ENCODE measurements at places on chromosomes 6 and 20. TPM values are rescaled to one million over a fixed set of nuclear protein-coding genes. Genes with fewer than 3 reads are reported as not detected.
A peak's percentile ranks its signal among the peaks of the same experiment; 100 is the strongest.

The GSTA1 gene
- total RNA-seq = not detected

The LY6G6C gene
- total RNA-seq = not detected

The GJA10 gene
- total RNA-seq = not detected

The RIMS4 gene
- total RNA-seq = not detected

The TRERF1 gene
- total RNA-seq = 1.3 TPM

The GPR31 gene
- not detected for total RNA-seq

The GFOD1 gene
- total RNA-seq = 1.7 TPM

The CDC5L gene
- total RNA-seq = 45.2 TPM

The FAXC gene
- total RNA-seq = 7.4 TPM

The PPP1R3G gene
- total RNA-seq = 0.71 TPM

The GNRH2 gene
- total RNA-seq = not detected

DNA sequence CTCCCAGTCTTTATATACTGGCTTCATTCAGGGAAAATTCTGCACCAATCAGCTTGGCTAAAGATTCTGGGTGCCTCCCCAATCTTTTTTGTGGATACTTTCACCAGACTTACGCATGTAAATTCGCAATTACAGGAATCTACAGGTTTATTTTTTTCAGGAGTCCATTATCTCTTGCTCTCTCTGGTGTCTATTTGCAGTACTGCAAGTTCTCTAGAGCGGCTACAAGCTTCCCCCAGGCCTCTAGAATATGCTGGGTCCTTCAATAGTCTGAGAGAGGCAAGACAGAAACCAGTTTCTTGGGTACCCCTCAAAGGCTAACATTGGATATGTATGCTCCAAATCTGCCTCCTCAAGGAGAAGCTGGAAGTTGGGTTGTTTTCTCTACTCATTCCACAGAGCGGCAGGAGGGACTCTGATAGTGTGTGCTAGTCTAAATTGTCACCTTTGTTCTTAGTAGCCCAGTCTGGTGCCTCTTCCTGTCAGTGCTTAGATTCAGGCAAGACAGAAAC, 58.5 kb downstream of the SUN5 start:
- peak; percentile 52 for DNase-seq

GRCh38 chr6:42313941-42314570, 96.4 kb upstream of the MRPS10 start:
- DNase-seq = peak; percentile 81

DNA sequence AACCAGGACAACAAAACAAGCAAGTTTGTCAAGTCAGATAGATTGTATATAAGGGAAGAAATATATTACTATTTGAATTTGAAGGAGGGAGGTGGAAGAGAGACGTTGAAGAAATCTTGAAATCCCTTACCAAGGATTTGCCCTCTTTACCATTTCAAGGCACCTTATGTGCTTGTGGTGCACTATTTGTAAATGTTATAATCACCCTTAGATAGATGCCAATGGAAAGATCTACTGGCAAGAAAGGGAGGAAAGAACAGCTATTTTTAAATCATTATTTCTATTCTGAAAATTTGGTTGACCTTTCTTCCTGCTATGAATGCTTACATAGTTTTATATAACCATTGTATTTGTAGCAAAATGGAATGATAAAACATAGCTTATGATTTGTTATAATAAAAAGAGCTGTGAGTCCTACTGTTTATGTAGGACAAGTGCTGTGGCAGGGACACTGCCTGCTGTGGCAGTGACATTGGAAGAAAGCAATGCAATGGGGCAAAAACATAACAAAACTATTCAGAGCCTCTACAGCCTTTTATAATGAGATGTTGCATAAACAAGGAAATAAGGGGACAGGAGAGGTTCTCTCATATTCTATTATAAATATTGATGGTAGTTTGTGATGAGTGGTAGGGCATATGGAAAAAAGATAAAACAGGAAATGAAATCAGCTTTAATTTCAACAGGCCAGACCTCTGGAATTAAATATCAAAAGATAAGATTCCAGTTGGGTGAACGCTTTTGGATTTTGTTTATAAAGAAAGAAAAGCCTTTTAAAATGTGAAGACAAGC, 1145.2 kb upstream of the GJE1 start:
- no peak for DNase-seq

DNA sequence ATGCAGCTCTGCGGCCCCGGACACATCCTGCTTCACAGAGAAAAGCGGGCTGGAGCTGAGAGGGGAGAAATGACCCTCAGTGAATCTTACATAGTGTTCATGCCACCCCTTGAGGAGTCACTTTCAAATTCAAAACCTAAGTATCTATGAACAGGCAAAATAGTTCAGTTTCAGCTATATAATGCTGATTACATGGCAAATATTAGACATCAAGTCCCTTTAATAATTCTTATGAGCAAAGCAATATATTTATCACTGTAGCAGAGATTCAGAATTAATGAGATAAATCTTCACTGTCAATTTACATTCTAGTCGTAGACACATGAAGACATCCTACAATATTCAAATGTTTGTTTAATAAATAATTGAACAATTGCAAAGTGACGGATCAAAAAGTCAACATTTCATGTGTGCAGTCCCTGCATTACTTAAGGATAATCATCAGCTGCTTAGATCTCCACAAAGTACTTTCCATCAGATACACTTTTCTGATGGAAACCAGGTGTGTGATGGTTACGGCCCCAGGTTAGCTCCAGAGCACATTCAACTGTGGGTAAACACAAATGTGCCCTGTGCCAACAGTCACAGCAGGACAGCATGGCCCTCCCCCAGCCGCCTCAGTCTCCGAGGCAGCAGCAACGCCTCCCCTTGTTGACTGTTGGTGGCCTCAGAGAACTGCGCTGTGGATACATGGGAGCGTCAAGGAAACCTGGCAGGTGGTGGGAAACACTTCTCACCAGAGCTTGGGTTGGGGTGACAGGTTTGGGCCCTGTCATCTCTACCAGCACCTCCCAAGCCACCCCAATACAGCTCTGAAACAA, 787 bp upstream of the PRR18 start:
- DNase-seq = no peak

DNA sequence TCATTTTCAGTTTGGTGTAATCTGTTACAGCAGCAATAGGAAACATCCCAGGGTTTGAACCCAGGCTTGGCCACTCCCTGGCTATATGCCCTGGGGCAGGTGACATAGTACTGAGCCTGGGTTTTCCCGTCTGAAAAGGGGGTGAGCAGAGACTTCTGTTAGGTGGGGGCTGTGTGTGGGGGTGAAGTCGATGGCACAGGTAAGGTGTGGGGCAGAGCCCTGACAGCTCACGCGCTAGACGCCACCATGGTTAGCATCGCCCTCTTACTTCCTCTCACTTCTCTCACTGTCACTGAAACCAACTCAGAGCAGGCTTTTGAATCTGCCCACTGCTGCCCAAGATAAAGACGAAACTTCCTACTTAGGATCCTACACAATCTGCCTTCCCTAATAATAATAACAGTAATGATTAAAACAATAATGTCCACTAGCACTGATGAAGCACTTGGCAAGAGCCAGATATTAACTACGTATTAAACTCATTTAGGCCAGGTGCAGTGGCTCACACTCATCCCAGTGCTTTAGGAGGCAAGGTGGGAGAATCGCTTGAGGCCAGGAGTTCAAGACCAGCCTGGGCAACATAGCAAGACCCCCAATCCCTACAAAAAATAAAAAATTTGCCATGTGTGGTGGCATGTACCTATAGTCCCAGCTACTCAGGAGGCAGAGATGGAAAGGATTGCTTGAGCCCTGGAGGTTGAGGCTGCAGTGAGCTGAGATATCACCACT, 117.9 kb upstream of the PTPN1 start:
- no peak for DNase-seq

GRCh38 chr6:41028561-41029412, 10.2 kb downstream of the UNC5CL start:
- DNase-seq = no peak

DNA sequence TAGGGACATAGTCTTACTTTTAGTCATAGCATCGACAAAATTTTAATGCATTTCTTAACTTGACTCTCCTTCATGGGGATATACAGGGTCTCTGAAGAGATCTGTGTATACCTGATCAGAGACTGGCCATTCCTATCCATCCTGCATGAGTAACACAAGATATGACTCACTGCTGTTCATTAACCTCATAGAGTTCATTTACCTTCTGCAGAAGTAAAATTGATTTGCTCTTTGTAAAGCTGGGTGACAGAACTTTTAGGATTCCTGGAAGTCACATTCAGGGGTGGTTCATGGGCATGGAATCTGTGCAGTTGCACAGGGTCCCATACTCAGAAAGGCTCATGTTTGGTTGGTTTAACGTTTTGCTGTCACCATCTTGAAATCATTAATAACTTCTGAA, 53.2 kb downstream of the PDE7B start:
- no peak for DNase-seq

GRCh38 chr20:58402827-58403226, 13.8 kb downstream of the VAPB start:
- no peak for DNase-seq

- DNase-seq = no peak
Observed at GRCh38 chr20:16064989-16065707, 508.1 kb downstream of the KIF16B start.
